CD4-positive, alpha-beta T cell treated with Interleukin-4 for 4 hours (primary cell): ENCODE measurements at places on chromosomes 7 and 10.

- DNase-seq: no peak
Measured at GRCh38 chr10:74975758-74976157, 135.7 kb upstream of the SAMD8 start.

DNA sequence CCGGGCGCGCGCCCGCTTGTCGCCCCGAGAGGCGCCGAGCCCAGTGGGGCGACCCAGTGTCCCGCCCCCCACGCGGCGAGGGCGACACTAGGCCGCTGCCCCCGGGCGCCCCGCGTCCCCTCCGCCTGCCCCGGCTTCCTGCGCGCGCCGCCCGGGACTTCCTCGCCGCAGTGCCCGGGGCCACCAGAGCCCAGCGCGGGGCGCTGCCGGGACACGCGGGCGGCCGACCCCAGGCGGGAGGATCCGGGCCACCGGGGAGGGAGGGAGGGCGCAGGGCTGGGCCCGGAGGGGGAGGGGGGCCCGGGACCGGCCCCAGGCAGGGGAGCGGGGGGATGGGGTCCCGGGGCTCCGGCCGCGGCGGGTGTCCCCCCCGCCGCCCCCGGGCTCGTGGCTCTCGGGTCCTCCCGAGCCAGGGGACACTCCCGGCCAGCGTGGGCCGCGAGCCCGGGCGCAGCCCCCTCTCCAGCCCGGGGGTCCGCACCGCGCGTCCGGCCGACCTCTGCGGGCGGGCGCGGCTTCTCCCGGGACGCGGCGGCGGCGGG, 435 bp upstream of the PWWP2B start:
- DNase-seq: peak; percentile 45

GRCh38 chr7:35753761-35754603, 46.9 kb upstream of the SEPTIN7 start:
- DNase-seq: no peak

- no peak for DNase-seq
Measured at GRCh38 chr7:124071843-124072242, 39.0 kb upstream of the TMEM229A start.

- DNase-seq: no peak
Measured at GRCh38 chr10:121899727-121900126, 28.1 kb downstream of the ATE1 start.

- no peak for DNase-seq
Measured at GRCh38 chr7:1078519-1078918, 9.4 kb upstream of the GPER1 start.

GRCh38 chr10:76404531-76404930, 973.1 kb downstream of the LRMDA start:
- no peak for DNase-seq

- no peak for DNase-seq
Measured at GRCh38 chr7:86644282-86645224, 844 bp downstream of the GRM3 start.

DNA sequence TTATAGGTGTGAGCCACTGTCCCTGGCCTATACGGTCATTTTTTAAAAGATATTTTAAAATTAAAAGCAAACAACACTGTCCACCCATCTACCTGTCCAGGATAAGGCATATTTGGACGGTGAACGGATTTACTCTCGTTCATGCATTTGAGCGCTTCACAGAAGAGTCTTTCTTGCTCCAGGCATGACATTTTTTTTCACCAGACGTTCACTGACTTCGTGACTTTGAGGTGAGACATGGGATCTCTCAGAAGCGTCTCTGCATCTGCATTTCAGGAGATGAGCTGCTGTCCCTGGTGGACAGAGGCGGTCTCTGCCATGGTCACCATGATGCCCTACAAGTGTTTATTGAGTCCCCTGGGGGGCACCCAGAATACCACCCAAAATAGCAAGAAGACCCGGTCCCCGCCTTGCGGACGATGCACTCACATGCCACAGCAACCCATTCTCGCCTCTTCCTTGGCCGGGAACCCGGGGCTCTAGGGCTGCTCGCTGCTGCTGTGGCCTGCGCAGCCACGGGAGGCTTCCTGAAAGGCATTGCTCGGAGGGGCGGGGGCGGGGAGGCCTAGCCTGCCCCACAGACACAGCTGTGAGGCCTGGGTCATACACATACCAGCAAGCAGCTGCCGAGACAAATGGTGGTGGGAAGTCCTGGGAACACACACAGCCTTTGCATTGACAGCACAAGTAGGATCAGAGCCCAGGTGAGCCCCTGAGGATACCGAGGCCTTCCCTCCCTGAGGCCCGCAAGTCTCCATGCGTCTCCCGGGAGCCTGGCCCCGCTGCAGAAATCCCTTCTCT, 84.4 kb downstream of the RGS10 start:
- no peak for DNase-seq

DNA sequence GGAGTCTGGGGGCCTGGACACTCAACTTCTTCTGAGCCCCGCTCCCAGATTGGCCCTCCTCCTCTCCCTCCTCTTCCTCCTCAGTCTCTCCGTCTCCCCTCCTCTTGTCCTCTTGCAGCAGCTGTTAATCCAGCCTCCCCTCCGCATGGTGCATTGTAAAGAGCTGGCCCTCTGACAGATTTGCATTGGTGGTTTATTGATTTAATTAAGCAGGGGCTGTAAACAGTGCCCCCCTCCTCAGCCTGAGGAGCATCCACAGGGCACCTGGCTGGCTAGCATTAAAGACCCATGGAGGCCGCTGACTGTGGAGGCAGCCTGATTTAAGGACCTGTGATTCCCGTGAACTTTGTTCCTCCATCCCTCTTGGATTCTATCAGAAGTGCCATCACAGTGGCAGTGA, 28.9 kb upstream of the PCBD1 start:
- no peak for DNase-seq

DNA sequence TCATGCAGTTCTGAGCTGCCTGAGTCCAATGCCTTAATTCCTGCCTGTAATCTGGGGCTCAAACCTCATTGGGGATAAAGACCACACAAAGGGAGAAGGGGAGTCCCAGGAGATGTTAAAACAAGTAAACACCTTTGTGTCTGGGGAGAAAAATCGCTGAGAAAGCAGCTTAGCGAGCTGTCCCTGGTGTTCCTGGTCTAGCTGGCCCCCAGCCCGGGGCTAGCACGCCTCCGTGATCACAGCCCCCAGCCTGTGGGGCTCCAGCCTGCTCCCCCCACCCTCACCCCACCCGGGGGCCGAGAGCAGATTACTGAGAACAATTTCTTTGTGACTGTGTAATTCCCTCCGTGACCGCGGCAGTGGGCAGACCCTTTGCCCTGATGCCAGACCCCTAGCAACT, 24.8 kb downstream of the DPCD start:
- DNase-seq: no peak

DNA sequence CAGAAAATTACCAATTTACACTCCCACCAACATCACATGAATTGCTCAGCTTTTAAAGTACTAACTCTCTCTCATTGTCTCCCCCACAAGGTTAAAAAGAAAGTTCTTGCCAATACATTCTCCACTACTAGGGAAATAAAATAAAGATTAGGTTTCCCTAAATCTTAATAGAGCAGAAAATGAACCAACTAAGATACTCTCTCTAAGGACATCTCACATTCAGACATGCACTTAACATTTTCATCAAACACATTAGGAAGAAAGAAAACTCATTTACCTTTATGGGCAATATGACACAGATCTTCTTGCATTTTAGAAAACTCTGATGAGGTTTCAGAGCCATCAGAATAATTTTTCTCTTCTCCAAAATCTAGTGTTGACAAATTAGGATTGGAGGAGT, 104.1 kb upstream of the GSDME start:
- DNase-seq: no peak

DNA sequence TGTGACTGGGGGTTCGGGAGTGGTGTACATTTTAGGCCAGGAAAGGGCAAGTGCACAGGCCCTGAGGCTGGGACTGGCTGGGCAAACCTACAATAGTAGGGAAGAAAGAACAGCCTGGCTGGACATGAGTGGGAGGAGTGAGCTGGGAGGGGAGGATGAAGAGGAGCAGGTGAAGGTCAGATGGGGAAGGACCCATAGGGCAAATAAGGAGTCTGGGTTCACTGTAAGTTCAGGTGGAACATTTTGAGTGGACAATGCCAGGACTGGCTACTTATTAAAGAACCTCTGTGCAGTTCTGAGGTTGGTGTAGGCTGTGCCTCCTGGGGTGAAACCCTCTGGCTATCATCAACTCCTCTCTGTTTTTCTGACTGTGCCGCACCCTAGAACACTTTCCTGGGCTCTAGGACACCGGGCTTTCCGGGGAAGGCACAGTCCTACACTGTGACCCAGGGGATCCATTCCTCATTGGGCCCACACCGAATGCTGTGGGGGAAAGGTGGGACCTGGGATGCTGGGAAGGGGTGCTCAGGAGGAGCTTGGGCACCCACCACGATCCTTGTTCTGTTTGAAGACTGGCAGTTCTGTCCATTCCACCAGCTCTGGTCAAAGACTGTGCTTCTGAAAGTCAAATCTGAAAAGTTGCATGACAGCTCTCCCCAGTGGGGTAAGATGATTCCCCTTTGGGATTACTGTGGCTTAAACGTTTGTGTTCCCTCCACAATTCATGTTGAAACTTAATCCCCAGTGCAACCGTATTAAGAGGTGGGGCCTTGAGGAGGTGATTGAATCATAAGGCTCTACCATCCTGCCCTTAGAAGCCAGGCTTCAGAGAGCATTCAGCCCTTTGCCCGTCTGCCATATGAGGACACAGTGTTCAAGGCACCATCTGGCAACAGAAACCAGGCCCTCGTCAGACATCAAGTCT, 4.0 kb upstream of the MMP21 start:
- no peak for DNase-seq

GRCh38 chr7:10707519-10707918, 266.2 kb upstream of the PHF14 start:
- no peak for DNase-seq

DNA sequence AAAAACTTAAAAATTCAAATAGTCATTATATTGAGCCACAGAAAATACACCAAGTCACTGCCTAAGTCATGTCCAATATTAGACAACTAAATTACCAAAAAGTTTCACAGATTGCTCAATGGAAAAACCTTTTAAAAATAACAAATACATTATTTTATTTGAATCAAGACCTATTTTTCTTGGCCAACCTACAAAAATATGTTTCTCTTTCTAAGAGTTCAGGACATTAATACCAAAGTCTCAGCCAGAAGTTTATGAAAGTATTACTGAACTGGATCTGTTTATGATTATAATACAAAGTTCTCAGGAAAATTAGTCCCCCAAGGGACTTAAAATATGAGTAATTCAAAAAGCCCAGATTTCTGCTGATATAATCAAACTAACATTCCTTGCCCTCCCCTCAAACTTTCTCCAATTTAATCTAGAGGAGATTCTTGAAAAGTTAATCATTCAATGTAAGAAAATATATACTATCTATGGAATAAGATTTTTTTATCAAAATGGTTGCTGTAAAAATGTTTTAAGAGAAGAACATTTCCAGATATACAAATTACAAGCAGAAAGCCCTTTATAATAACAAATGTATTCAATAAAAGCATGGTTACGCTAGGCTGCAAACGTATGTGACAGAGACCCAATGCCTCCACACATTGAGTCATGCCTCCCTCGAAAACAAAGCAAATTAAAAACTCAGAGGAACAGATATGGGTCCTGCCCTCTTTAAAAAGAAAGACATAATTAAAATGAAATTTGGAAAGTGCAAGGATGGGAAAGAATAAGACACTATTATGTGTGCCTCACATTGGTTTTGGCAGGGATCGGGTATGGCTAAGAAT, 381.6 kb downstream of the PARD3 start:
- DNase-seq: no peak
